Activated T-helper 2 cell treated with anti-CD3 and anti-CD28 coated beads, Interferon-gamma antibody, Interleukin-2, Interleukin-4, amounts not matched to agents 10 μg/mL and 5 μg/mL and 100 μg/mL, durations not matched to agents 14 hours and 24 hours and 36 hours (primary cell): ENCODE measurements at places on chromosomes 4 and X. TPM values are rescaled to one million over a fixed set of nuclear protein-coding genes. Genes with fewer than 3 reads are reported as not detected.

The HMGB2 gene
- 380 and 393 TPM in 2 replicates for total RNA-seq

GRCh38 chrX:47743504-47743903, 84.5 kb upstream of the UXT start:
- no peak overlapping the region for H3K4me3 ChIP-seq
- no peak for DNase-seq
- H3K27me3 ChIP-seq: no peaks in the 10 kb centered on the region
- no peak overlapping the region for H3K27ac ChIP-seq

DNA sequence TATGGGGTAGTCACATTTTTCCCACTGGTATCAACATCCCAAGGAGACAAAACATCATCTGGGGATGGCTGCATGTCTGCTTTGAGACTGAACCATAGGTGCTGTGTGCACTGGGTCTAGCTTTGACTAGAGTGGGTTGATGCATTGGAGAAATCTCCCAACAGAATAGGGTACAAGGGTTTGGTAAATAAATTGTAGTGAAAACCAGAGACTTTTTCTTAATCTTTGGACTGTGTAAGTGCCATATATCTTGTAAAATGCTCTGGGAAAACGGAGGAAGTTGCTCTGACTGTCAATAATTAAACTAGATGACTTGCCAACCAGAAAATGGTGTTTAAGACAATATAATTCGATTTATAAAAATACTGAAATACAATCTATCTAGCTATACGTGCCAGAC, 1064.0 kb upstream of the SLIT2 start:
- no peaks in the 10 kb centered on the region for H3K4me1 ChIP-seq
- H3K36me3 ChIP-seq: no peaks in the 10 kb centered on the region
- no peak overlapping the region for H3K4me3 ChIP-seq
- DNase-seq: no peak

- DNase-seq: no peak
- H3K4me1 ChIP-seq: peaks cover 5% of the 10 kb centered on the region
- no peaks in the 10 kb centered on the region for H3K27me3 ChIP-seq
- no peak overlapping the region for H3K4me3 ChIP-seq
These were observed 127.9 kb downstream of the NEK1 start for GRCh38 chr4:169484485-169484884.

The UPF3B gene
- 13.9 TPM in 2 replicates for total RNA-seq

DNA sequence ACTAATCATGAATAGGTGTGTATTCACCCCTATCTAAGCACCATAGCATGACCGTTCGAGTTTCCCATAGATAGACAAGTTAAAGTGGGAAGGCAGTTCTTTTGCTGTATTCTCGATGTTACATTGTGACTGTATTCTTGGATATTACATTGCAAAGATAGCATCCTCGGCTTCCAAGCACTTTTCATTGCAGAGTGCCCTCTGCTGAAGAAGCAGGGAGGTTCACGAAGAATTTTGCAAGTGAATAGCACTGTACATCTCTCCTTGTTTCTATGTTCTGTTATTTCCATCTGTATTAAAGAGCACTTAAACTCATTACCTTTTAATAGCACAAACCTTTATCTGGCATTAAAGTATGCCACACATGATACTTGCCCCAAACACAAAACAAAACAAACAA, 426.7 kb upstream of the ARX start:
- no peak overlapping the region for H3K27ac ChIP-seq
- no peak for DNase-seq
- H3K4me3 ChIP-seq: no peak overlapping the region
- H3K4me1 ChIP-seq: no peaks in the 10 kb centered on the region

- H3K27ac ChIP-seq: no peak overlapping the region
- H3K4me3 ChIP-seq: no peak overlapping the region
- peaks cover 10% of the 10 kb centered on the region for H3K4me1 ChIP-seq
These were observed 100.7 kb upstream of the FAM9C start for GRCh38 chrX:13144927-13145655.

GRCh38 chrX:18566748-18567147, 105.2 kb downstream of the RS1 start:
- DNase-seq: no peak
- H3K4me1 ChIP-seq: no peaks in the 10 kb centered on the region
- H3K4me3 ChIP-seq: no peak overlapping the region
- H3K27me3 ChIP-seq: no peaks in the 10 kb centered on the region
- no peaks in the 10 kb centered on the region for H3K36me3 ChIP-seq

The MAGEE1 gene
- 2.4 and 2.8 TPM in 2 replicates for total RNA-seq

The TMSB15C gene
- total RNA-seq: 3.3 and 4.7 TPM in 2 replicates

- no peak for DNase-seq
- H3K27me3 ChIP-seq: peaks cover 6% of the 10 kb centered on the region
- H3K4me3 ChIP-seq: no peak overlapping the region
- H3K27ac ChIP-seq: no peak overlapping the region
These were observed 428.1 kb downstream of the BCOR start for GRCh38 chrX:39669668-39670067.

DNA sequence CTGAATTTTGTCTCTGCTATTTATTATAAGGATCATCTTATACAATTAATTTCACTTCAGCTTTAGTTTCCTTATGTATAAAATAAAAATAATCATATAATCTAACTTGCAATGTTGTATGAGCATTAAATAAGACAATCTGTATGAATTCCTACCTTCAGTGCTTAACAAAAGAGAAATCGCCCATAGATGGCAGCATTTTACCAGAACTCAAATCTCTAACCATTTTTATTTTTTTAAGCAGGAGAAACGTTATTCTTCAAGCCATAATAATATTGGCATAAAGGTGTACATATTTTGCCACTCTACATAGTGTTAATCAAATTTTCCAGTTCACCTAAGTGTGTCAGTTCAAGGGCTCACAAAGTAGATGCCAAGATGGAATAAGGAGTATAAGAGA, 78.8 kb downstream of the TMEM47 start:
- no peaks in the 10 kb centered on the region for H3K27me3 ChIP-seq
- no peak overlapping the region for H3K27ac ChIP-seq
- H3K36me3 ChIP-seq: no peaks in the 10 kb centered on the region

The DOK7 gene
- not detected in 2 replicates for total RNA-seq
